ENCODE measurements at places on chromosomes 4 and X.

DNA sequence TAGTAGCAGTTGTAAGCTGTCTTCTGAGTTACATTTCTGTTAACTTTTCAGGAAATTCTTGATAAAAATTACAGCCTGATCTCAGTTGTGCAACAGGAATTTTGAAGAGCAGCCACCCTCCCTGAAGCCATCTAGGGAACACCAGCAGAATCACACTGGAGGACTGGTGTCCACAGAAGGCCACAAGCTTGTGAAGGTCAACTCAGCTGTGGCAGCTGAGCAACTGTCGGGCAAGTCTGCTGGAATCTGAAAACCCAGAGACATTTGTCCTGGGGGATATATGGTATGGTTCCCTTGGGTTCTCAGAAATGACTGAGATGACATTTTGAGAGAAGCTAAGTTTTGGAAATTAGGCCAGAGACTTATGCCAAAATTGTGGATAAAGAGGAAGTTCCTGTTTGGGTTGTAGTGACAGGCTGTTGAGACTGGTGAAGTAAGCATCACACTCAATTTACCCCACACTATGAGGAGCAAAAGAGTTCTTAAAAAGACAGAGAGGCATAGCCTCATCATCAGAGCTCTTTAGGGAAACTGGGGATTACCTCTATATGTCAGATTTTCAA, 78.1 kb upstream of the TNIP3 start:
- DNase-seq = no peak

DNA sequence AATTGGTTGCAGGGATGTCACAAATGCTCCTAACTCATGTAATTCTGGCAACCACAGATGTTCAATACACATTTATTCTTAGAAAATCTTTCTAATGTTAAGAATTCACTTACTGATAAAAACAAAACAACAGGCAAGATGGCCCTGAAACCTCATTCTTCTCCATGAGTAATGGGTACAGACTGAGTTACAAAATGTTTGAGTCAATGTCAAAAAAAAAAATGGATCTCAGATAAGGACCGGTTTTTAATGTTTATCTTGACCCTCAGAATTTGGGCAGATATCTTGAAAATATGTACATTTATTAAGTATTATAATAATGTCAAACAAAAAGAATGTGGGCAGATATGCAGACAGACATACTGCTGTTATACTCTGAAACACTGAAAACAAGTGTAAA, 1.8 kb upstream of the SULT1E1 start:
- no peak for DNase-seq

- DNase-seq = no peak
Observed at GRCh38 chr4:5888222-5889001, 4.5 kb downstream of the CRMP1 start.

DNA sequence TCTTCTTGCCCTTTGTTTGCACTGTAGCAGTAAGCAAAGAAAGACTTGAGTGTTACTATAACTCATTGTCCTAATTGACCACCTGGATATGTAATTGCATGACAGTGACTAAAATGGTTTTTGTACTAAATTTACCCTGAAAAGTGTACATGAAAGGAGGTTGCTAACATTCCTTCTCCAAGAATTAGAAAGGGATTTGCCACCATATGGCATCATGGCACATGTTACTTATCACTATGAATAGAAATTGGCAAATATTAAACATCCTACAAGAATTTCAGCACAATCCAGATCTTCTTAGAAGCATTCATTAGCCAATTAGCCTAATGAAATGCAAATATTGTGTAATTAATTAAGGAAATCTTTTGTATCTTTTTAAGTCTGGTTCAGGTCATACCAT, 834.2 kb downstream of the STPG2 start:
- no peak for DNase-seq
